Breast epithelium (tissue), 4 donors: ENCODE measurements at places on chromosomes 5 and 9. TPM values are rescaled to one million over a fixed set of nuclear protein-coding genes. Genes with fewer than 3 reads are reported as not detected.

The SPATA31D4 gene
- total RNA-seq = not detected

DNA sequence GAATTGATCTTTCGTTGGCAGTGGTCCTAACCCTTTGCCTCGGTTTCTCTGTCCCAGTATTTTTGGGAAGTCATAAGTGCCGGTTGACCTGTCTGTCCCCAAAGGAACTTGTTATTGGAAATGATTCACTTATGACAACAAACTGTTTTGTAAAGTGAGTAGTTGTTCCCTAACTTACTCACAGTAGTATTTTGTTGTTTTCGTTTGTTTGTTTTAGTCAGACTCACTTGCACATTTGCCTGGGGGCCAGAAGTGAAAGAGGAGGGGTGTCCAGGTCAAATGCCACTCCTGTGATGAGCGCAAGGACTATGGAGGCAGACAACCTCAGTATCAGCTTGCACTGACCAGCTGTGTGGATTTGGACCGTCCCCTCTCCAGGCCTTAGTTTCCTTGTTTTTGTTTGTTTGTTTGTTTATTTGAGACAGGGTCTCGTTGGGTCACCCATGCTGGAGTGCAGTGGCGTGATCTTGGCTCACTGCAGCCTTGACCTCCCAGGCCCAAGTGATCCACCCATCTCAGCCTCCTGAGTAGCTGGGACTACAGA, 47.3 kb downstream of the ANKRD55 start:
- no peaks in the 10 kb centered on the region for H3K27me3 ChIP-seq
- no peak overlapping the region for H3K4me3 ChIP-seq
- no peaks in the 10 kb centered on the region for H3K4me1 ChIP-seq
- H3K27ac ChIP-seq = no peak overlapping the region
- no peak for DNase-seq
- no peaks in the 10 kb centered on the region for H3K36me3 ChIP-seq

DNA sequence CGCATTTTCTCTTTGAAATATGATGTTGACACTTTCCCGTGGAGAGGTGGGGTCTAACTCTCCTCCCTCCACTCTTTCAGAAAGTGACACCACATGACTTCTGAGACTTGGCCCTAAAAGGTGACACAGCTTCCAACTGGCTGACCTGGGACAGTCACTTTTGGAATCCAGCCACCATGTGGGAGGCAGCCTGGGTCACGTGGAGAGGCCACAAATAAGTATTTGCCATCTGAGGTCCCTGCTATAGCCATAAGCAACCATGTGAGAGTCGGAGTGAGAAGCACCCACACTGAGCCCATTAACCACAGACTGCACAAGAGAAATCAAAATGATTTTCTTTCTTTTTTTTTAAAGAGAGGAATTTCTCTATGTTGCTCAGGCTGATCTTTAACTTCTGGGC, 4.1 kb upstream of the PHYKPL start:
- peaks cover 13% of the 10 kb centered on the region for H3K4me1 ChIP-seq
- no peaks in the 10 kb centered on the region for H3K27me3 ChIP-seq
- no peaks in the 10 kb centered on the region for H3K36me3 ChIP-seq
- H3K27ac ChIP-seq = peak overlapping the region; percentile 89
- DNase-seq = peak; percentile 69

DNA sequence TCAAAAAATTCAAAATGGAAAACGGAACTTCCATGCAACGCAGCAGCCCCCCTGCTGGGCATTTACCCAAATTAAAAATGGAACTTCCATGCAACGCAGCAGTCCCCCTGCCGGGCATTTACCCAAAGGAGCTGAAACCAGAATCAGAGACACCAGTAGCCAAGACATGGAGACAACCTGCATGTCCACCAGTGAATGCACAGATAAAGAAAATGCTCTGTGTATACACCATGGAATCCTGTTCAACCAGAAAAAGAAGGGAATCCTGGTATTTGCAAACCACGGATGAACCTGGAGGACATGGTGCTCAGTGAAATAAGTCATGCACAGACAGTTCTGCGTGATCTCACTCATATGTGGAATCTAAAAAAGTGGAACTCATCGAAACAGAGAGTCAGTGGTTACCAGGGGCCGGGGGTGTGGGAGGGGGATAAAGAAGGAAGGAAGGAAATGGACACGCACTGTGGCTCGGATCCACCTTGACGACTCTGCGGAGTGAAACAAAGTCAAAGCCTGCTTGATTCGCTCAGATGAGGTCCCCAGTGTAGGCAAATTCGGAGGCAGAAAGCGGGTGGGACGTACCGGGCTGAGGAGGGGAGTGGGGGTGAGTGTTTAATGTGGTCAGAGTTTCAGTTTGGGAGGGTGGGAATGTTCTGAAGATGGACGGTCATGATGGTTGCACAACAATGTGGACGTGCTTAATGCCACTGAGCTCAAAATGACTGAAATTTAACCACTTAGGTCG, 40.2 kb upstream of the EXOC3 start:
- H3K4me1 ChIP-seq = no peaks in the 10 kb centered on the region
- peaks cover 9% of the 10 kb centered on the region for H3K27me3 ChIP-seq
- H3K36me3 ChIP-seq = no peaks in the 10 kb centered on the region
- DNase-seq = peak; percentile 15
- H3K4me3 ChIP-seq = no peak overlapping the region
- no peak overlapping the region for H3K27ac ChIP-seq

DNA sequence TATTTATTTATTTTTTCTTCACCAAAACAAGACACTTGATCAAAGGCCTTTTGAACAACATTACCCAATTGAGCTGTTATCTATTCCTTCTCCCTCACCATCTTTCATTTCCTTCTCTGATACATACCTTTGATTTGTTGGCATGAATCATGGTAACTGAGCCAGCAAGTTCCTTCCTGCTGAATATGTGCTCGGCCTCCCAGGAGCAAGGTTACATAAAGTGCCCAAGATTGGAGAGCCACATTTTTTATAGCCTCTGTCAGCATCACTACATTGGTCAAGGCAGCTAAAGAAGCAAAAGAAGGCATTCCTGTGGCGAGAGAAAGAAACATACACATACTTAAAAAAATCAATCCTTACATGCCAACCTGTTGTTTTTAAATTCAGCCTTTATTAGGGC, 369.6 kb downstream of the CYLC2 start:
- H3K4me3 ChIP-seq = no peak overlapping the region
- no peak for DNase-seq

GRCh38 chr9:95627802-95628201, 111.0 kb upstream of the PTCH1 start:
- no peaks in the 10 kb centered on the region for H3K4me1 ChIP-seq
- no peak for DNase-seq
- no peaks in the 10 kb centered on the region for H3K36me3 ChIP-seq
- peaks cover 7% of the 10 kb centered on the region for H3K27me3 ChIP-seq
- H3K27ac ChIP-seq = no peak overlapping the region
- H3K4me3 ChIP-seq = no peak overlapping the region

The SLC34A3 gene
- not detected for total RNA-seq

The LOX gene
- 35.4 TPM for total RNA-seq

The PCDHA9 gene
- 0.66 TPM for total RNA-seq

- peak overlapping the region; percentile 49 for H3K27ac ChIP-seq
- DNase-seq = no peak
- H3K36me3 ChIP-seq = peaks cover 9% of the 10 kb centered on the region
These were observed 15.8 kb downstream of the ARRDC3 start for GRCh38 chr5:91367344-91367743.

The DIRAS2 gene
- total RNA-seq = not detected

The RABEPK gene
- 14.0 TPM for total RNA-seq

DNA sequence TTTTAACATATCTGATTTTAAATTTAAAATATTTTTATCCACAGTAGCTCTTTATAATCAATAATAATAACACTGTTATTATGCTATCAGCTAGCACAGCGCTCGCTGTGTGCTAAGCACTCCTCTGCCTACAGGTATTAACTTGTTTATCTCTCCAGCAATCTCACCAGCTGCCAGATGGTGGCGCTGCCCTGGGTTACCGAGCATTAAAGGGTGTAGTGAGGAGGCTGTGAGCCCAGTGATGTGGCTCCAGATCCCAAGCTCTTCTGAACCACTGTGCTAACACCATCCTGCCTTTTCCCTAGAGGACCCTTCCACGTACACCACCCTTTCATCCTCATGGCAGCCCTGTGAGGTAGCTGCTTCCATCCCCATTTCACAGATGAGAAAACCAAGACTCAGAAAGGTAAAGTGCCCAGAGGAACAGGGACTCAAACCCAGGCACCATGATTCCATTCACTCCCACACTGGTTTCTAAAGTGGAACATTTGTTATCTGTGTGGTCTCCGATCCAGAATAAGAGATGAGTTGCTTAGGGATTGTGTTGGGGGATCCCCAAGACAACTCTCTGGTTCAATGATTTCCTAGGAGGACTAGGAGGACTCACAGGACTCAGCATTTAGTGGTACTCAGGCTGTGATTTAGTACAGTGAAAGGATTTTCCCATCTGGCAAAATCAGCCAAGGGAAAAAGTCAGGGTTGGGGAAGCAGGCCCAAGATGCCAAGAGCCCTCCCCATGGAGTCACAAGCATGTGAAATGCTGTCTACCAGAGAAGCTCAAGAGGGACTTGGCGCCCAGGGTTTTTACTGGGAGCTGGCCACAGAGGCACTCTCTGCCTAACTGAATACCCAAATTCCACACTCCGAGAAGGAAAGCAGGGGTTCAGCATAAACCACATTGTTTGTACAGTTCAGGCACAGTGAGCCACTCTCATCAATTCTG, 7.0 kb downstream of the IGFBPL1 start:
- H3K27ac ChIP-seq = no peak overlapping the region
- no peaks in the 10 kb centered on the region for H3K27me3 ChIP-seq
- H3K4me1 ChIP-seq = no peaks in the 10 kb centered on the region
- no peak overlapping the region for H3K4me3 ChIP-seq
- DNase-seq = no peak
- no peaks in the 10 kb centered on the region for H3K36me3 ChIP-seq

DNA sequence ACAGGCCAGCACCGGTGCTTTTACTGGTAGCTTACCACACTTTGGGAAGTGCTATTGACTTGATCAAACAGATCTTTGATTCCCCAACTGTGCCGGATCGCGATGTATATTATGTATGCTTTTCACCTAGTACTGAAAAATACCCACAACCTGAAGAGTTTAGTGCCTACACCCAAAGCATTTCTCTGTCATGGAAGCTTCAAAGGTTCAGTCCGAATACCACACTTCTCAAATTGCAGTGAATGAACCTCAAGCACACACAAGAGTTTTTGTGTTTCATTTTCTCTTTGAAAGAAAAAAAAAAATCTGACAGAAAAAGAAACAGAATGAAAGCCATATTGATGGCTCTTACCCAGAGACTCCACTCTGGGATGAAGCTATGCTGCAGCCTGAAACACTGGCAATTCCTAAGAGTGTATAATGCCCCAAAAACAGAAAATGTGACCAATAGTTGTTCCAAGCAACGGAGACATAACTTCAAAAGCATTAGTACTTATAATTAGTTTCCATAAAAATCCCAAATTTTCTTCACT, 100.9 kb downstream of the EBF1 start:
- peak overlapping the region; percentile 30 for H3K4me3 ChIP-seq
- H3K36me3 ChIP-seq = no peaks in the 10 kb centered on the region
- H3K4me1 ChIP-seq = no peaks in the 10 kb centered on the region

DNA sequence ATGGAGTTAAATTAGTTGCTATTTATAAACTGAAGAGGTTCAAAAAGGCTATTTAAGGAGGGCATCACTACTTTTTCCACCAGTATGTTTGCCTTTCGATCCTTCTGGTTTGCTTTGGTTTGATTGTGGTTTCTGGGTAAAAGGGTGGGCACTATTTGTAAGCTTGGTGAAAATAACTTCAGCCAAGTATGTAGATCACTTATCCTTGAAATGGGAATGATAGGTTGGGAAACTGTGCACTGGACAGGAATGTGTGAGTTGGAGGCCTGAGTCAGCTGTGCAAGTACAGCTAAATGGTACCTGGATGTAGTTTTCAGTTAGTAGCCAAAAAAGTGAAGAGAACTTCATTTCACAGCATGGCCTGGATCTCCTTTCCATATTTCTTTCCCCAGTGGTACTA, 466.2 kb downstream of the ENC1 start:
- no peak for DNase-seq
- H3K4me3 ChIP-seq = no peak overlapping the region
- no peaks in the 10 kb centered on the region for H3K27me3 ChIP-seq
- no peak overlapping the region for H3K27ac ChIP-seq
- no peaks in the 10 kb centered on the region for H3K4me1 ChIP-seq
- H3K36me3 ChIP-seq = no peaks in the 10 kb centered on the region

The WWC1 gene
- 0.96 TPM for total RNA-seq

The SNAPC4 gene
- total RNA-seq = 6.7 TPM

DNA sequence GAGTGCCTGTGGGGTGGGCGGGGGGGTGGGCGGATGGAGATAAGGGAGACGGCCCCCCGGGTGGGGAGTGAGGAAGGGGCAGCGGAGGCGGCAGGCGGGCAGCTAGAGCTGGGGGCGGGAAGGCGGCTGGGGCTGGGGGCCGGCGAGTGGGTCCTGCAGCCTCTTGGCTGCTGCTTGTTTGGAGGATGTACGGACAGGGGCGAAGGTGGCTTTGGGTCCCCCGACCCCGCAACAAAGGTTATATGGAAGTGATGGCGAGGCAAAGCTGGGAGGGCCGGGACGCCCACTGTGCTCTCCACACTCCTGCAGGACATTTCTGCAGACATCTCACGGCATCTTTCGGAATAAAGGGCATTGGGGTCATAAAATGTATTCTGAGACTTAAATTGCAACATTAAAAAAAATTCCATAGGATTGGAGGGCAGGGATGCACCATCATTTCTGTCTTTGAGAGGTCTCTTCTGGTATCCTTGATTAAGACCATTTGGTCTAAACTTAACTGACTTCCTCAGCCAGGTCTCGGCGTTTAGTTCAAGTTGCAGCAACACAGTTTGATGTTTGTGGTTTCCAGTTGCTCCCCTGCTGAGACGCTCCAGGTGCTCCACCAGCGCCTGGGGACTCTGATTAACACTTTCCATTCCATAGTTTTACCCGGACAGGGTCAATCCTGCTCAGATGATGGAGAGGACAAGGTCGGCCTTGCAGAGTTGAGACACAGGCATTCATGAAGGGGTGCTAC, 101.6 kb upstream of the SSBP2 start:
- H3K27ac ChIP-seq = peak overlapping the region; percentile 90
- peaks cover 20% of the 10 kb centered on the region for H3K4me1 ChIP-seq
- no peak for DNase-seq
- no peaks in the 10 kb centered on the region for H3K36me3 ChIP-seq
